ENCODE measurements at places on chromosomes 7 and 10.

DNA sequence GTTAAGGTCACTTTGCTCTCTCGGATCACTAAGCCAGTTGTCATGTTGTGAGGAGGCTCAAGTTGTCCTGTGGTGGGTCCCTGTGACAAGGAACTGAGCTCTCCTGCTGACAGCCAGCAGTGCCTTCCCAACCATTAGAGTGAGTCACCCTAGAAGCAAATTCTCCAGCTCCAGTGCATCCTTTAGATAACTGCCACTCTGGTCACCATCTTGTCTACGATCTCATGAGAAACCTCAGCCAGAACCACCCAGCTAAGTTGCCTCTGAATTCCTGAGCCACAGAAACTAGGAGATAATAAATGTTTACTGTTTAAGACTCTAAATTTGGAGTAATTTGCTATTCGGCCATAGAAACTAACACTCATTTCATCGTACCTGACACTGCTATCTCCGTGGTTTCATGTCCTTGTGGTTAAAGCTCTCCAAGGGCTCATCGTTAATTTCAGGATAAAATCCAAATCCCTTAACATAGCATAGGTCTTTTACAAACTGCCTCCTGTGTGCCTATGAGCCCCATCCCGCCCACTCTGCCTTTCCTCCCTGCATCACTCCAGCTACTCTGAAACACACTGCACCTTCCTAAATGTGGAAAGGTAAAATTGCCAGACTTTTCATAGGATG is 56.5 kb upstream of the WIPF3 start:
- DNase-seq = no peak

- no peak for DNase-seq
Measured at GRCh38 chr7:105199386-105199785, 185.4 kb downstream of the KMT2E start.

DNA sequence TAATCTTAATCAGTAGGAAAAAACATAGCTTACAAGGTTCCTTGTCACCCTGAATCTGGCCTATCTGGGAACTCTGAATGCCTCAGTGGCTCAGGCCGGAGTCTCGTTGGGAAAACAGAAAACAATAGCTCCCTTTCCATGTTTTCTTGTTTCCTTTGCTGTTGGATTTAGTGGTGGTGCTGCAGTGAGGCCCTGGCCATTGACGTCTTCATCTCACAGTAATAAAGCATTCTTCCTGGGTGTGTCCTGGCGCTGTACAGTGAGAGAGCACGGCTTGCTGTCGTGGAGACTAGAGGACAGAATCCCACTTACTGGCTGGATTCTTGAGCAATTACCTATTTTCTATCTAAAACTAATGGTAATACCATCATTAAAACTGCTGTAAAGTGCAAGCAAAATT is 1.3 kb upstream of the SPOCK2 start:
- DNase-seq = no peak

GRCh38 chr7:123535517-123535916 is 1.1 kb upstream of the IQUB start:
- DNase-seq = no peak

DNA sequence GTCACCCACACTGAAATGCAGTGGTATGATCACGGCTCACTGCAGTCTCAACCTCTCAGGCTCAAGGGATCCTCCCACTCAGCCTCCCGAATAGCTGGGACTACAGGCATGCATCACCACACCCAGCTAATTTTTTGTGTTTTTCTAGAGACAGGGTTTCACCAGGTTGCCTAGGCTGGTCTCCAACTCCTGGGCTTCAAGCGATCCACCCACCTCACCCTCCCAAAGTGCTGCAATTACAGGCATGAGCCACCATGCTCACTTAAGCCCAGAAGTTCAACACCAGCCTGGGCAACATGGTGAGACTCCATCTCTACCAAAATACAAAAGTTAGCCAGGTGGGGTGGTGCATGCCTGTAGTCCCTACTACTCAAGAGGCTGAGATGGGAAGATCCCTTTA is 33.5 kb downstream of the GDI2 start:
- no peak for DNase-seq

DNA sequence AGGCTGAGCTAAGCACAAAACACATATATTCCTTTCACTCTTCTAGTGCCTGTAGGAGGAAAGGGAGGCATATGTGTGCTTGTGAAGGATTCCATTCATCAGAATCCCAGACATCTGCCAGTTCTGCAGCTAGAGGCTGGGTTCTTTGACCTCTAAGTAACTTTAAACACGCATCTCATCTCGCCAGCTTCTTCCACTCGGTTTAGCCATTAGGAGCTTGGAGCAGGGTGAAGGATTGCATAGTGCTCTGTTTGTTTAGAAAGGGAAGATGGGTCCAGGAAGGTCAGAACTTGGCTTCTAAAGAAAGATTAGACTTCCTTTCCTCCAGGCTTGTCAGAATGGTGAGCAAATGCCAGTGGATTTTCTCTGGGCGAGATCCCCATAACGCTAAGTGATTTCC is 43.6 kb downstream of the HK1 start:
- DNase-seq = no peak

GRCh38 chr10:93771354-93771753 is 13.6 kb downstream of the LGI1 start:
- no peak for DNase-seq

DNA sequence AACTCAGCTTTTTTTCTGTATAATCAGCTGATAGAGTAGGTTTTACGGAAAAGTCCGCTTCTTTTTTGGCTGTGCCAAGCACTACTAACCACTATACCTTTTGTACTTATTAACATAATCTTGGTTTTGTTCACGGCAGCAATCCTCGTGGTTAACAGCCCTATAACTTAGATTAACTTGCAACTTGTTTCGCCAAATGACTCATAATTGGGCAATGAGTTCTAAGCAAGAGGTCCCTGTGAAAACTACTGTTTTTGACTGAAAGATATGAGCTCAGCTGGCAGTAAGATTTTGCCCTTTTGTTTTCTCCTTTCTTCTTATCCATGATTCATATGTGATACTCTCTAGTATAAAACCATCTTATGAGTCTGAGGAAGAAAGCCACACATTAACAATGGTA is 345.0 kb upstream of the PCDH15 start:
- DNase-seq = no peak

GRCh38 chr7:29988424-29989256 is 961 bp downstream of the SCRN1 start:
- DNase-seq = peak; percentile 37

GRCh38 chr10:6504296-6504695 is 75.8 kb downstream of the PRKCQ start:
- DNase-seq = no peak

DNA sequence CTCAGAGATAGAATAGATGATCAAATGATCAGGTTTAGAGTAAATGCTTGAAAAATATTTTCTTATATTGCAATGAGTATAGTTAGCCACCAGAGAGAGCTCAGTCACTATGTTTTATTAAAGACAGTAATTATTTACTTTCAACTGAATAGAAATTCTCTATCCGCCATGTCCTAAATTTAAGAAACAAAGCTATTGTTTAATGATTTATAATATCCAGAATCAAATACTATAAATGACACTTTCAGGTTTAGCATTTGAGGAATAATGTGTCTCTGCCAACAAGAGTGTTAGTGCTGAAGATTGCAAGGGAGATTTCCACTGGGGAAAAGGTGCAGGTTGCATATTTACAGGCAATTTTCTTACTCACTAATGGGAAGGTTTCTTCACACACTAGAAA is 184.7 kb downstream of the DGKB start:
- DNase-seq = peak; percentile 20
